ENCODE measurements at places on chromosomes 1 and 21.

DNA sequence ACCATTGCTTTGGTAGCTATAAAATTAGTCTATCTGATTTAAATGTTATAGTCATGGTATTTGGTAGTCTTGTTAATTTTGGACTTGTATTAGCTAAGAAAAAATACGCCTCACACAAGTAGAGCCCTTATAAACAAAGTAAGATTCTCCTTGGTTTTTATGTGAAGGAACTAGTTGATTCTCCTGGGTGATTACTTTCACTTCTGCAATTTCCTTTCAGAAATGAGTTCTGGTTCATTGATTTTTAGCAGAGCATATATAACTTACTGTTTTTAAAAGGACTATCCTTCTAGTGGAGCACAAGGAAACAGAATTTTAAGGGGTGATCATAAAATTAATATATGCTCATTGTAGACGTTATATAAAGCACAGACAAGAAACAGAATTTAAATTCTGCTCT is 120.1 kb downstream of the BACH1 start:
- no peak for DNase-seq

DNA sequence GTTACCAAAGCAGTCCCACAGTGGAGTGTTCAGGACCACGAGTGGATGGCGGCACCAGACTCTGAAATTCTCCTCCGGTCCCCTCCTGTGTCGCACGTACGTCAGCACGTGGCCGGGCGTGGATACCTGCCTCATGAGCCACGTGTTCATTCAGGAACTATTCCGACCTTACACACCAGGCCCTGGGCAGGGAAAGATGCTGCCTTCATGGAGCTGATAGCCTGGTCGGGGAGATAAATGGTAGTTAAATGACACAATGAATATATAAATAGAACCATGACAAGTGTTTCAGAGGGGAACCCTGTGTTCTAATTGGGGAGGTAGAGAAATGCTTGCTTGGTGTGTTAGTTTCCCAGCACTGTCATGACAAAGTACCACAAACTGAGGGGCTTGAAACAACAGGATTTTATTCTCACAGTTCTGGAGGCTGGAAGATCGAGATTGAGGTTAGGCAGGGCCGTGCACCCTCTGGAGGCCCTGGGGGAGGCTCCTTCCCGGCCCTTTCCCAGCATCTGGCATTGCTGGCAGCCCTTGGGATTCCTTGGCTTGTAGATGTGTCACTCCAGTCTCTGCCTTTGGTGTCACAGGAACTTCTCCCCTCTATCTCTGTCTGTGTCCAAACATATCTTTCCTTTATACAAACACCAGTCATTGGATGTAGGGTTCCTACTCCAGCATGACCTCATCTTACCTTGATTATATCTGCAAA is 28.9 kb upstream of the GPR137B start:
- DNase-seq = no peak

GRCh38 chr1:80918380-80918779 is 882.4 kb upstream of the ADGRL2 start:
- no peak for DNase-seq

DNA sequence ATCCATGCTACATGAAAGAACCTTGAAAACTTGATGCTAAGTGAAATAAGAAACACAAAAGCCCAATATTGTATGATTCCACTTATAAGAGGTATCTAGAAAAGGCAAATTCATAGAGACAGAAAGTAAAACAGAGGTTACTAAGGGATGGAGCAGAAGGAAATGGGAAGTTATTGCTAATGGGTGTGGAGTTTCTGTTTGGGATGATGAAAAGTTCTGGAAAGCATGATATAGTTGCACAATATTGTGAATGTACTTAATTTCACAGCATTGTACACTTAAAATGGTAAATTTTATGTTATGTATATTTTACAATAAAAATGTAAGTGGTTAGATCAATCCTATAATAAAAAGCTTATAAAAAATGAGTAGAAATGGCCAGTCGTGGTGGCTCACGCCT is 1.6 kb upstream of the NECAP2 start:
- DNase-seq = no peak

- DNase-seq = no peak
Measured at GRCh38 chr1:150749720-150750311, 15.8 kb downstream of the CTSS start.

- DNase-seq = no peak
Measured at GRCh38 chr1:214469290-214469689, 82.1 kb downstream of the PTPN14 start.

DNA sequence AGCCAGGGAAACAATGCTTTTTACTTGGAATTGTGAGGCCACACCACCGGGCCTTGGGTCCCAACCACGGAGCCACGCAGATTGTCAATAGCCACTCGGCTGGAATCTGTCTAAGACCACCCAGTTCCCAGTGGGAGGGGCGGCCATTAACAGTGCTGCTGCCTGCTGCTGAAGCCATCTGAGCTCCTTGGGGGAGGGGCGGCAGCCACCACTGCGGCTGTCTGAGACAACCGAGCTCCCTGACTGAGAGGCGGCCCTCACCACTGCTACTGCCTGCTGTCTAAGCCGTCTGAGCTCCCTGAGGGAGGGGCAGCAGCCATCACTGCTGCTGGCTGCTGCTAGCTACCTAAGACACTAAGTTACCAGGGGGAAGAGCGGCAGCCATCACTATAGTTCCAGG is 64.3 kb downstream of the DMRTA2 start:
- no peak for DNase-seq

GRCh38 chr21:26041431-26042180 is 129.0 kb downstream of the APP start:
- peak; percentile 67 for DNase-seq

DNA sequence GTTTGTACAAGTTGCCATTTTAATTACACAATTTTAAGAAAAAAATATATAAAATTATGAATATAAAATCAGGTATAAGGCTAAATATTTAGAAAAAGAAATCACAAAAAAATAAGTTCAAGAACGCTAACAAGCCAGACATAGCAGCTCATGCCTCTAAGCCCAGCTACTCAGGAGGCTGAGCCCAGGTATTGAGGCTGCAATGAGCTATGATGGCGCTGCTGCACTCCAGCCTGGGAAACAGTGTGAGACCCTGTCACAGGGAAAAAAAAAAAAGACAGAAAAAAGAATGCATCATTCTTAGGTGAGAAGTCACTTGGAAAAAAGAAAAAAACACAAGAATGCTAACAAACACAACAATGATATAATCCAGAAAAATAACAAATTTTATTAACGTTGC is 112.3 kb upstream of the PRDX6 start:
- no peak for DNase-seq

DNA sequence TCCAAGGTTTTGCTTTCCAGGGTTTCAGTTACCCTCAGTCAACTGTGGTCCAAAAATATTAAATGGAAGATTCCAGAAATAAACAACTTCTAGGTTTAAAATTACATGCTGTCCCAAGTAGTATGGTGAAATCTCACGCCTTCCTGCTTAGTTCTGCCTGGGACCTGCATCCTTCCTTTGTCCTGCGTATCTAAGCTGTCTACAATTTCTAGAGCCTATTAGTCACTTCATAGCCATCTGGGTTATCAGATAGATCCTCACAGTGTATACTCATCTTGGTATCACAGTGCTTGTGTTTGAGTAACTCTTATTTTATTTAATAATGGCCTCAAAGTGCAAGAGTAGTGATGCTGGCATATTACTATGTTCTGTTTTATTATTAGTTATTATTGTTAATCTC is 157.7 kb downstream of the ROR1 start:
- DNase-seq = no peak

GRCh38 chr1:89104147-89104546 is 21.8 kb downstream of the GBP2 start:
- DNase-seq = no peak

DNA sequence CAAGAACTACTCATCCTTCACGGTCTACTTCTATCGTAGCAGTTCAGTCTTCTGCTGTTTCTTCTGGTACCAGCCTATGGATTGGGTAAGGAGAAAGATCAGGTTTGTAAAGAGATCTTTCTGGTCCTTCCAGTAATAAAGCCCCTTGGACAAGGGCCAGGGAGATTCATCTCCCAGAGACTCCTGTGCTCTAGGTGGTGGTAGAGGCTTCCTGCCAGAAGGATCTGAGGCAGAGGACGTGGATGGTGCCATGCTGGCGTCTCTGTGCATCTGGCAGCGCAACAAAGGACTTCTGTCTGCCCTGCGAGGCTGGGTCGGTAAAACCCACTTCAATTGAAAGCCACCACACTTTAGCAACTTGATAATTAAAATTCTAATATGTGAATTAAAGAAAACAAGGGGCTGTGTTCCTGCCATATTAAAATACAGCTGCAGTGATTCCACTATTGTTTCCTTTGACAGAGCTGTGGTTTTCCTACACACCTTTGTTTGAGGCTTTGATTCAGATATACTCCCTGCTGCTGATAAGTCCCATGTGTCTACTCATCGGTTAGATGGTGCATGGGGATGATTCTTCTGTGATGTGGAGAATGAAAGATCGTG is 73.6 kb downstream of the ROR1 start:
- DNase-seq = no peak

DNA sequence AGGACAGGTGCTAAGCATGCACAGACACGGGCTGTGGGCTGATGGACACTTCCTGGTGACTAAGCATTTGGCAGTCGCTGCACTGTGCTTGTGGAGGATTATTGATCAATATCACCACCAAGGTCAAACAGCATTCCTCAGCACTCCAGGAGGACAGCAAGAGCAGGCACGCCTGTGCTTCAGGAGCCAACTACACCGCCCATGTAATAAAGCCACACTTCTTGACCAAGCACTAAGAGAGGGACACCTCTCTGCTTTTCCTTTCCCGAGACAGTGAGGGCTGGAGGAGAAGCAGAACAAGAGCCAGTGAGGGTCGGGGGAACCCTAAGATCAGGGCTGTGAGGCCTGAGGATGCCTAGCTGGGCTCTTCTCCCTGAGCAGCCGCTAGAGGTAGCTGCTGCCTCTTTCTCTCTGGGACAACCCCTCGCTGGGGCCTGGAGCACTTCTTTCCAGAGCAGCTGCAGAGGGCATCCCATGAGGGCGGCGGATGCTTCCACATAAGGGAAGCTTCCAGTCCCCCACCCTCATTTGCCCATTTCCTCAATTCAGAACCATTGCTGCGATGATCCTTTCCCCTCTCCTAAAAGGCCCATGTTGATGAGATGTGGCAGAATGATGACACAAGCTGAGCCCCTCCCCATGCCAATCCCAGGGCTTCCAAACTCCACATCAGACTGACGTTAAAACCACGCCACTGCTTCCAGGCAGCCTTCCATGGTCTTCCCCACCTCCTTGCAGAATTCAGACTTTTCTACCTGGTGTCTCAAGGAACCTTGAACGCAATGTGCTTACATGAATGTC is 19.1 kb downstream of the RAB7B start:
- DNase-seq = no peak

GRCh38 chr1:44802306-44803061 is 2.3 kb downstream of the PLK3 start:
- no peak for DNase-seq

DNA sequence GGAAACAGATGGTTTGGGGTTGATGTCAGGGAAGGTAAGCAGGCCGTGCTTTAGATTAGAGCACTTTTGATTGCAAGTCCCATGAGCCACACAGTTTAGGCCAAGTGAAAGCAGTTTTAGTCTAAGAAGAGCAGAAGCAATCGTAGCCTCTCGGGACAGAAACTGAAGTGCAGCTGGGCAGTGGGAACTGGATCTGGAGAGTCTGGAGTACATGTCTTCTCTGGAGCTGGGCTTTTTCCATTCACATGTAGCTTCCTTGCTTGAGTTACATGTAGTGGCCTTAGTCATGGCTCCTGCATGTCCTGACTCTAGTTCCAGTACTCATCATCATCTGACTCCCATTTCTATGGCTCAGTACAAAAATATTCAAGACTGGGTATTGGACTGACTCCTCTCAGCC is 16.7 kb downstream of the CAMTA1 start:
- peak; percentile 54 for DNase-seq

- DNase-seq = no peak
Measured at GRCh38 chr1:66182026-66182425, 351.9 kb upstream of the SGIP1 start.

DNA sequence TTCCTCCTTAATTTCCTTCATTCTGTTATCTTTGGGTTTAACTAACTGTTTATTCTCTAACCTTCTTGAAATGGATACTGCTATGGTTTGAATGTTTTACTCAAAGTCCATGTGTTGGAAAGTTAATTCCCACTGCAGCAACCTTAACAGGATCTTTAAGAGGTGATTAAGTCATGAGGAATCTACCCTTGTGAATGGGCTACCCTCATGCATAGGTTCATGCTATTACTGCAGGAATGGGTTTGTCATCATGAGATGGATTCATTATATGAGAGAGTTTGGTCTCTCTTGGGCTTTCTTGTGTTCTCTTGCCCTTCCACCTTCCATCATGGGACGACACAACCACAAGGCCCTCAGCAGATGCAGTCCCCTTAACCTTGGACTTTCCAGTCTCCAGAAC is 516.9 kb downstream of the ADGRL2 start:
- DNase-seq = peak; percentile 1

DNA sequence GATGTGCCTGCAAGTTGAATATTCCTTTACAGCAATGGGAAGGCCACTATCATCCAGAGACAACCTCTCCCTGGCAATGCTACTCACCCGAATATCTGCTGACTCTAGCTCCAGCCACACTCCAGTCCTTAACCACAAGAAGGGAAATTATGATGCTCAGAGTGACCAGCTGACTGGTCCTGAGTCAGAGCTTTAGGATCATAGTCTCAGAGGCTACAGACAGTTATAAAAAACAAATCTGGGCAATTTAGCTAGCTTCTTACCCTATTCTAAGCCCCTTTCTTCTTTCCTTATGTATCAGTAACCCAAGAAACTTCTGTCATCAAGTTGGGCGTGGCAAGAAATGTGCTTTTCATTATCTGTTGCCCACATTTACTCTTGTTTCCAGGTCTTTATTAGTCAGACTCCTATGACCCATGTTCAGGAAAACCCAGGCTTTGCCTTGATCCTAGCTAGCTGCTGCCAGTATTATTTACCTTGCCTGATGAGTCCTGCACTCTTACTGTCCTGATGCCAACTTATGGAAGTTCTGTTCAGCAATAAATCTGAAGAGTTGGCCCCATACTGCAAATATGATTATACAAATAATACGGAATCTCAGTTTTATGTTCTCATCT is 207.0 kb downstream of the TTLL7 start:
- peak; percentile 24 for DNase-seq

DNA sequence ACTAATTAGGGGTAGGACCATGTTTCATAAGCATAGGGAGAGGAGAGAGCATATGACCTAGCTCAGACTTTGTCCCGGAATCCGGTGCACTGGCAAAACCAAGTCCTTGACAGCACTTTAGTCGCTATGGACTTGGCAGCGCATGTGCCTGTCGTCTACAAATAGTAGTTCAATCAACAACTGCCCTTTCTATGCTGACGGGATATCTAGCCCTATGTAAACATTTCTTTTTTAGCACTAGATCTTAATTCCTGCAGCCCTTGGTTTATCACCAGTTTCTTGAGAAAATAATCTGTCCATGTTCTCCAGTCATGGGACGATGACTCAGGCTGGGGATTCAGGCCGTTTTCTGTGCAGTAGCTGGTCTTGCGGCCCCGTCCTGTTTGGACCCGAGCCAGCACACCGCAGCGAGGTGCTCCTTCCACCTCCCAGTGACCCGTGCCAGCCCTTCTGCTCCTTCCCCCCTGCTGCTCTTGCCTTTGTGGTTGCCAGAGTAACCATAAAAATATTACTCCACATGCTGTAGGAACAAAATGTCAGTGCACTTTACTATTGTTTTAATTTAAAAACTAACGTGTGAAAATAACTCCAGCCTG is 8.6 kb upstream of the MT1HL1 start:
- peak; percentile 14 for DNase-seq

GRCh38 chr1:226798427-226799411 is 59.6 kb upstream of the ITPKB start:
- no peak for DNase-seq

GRCh38 chr1:6384962-6385361 is 8.6 kb downstream of the ACOT7 start:
- DNase-seq = no peak

- no peak for DNase-seq
Measured at GRCh38 chr1:113990961-113991360, 11.7 kb downstream of the OLFML3 start.

GRCh38 chr1:156692441-156692924 is 12.9 kb downstream of the CRABP2 start:
- DNase-seq = no peak
